ENCODE measurements at places on chromosomes 12 and 14. TPM values are rescaled to one million over a fixed set of nuclear protein-coding genes. Genes with fewer than 3 reads are reported as not detected.

DNA sequence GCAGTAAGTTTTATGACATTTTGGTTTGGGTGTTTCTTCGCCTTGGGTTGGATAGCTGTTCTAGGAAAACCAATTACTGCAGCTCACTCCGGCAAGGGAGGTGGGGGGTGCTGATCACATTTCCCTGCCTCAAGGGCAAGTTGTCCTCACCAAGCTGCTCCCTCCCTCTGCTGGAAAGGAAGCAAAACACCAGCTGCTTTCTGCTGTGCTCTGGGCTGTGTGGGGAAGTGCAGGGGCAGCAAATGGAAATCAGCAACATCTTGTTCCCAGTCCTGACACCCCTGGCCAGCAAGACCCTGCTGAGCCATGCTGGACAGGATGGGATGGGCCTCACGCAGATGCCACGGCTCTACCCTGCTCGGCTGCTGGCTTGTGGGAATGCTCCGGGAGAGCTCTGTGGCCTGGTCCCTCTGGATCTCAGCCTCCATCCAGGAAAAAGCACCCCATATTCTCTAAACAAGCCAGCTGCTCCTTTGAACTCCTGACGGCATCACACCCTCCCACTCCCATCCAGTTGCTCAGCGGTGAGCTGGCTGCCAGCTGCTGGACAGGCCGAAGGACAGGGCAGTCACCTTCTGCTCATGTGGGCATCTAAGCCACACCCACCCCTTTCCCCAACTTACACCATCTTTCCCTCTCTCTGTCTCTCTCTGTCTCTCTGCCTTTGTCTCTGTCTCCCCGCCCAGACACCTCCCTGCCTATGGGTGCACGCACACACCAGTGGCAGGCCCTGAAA lies 52.4 kb upstream of the EIF5 start:
- peak; percentile 48 for DNase-seq

DNA sequence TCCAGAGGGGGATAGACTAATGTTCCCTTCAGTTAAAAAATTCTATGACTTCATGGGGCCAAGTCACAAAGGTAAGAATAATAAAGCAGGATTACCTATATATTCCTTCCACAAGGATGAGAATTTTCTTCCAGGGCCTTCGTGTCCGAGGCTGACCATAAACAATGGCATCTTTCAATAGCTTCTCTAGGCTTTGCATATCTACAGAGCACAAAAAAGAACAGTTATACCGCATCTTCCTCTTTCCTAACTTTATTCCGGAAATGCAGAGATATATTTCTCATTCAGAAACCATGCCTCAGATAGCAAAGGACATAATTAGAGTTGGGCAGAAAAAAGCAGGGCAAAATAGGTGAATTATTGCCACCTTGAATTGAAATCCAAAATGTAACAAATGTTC lies 58.3 kb upstream of the ISM2 start:
- DNase-seq, result no peak

Gene ACOT6
- not detected for total RNA-seq

Gene TDG
- 60.2 TPM for total RNA-seq

Gene RNASE2
- not detected for total RNA-seq

All from neural progenitor cell (in vitro differentiated cells).